Foreskin keratinocyte (primary cell): ENCODE measurements at places on chromosomes 3 and 15. TPM values are rescaled to one million over a fixed set of nuclear protein-coding genes. Genes with fewer than 3 reads are reported as not detected.

Gene GOLGA8S
- total RNA-seq = 0.04 TPM in 1 of 2 replicates, not detected in the other

Gene LYZL4
- total RNA-seq = not detected in 2 replicates

Gene CKMT1A
- total RNA-seq = 28.7 and 86.0 TPM in 2 replicates

Gene CIDEC
- total RNA-seq = 0.14 TPM in 1 of 2 replicates, not detected in the other

Gene GPR156
- total RNA-seq = 0.35 and 0.54 TPM in 2 replicates

Gene ARID3B
- 7.9 and 8.6 TPM in 2 replicates for total RNA-seq

Gene DPPA2
- not detected in 2 replicates for total RNA-seq

Gene ALS2CL
- total RNA-seq = 32.3 and 39.6 TPM in 2 replicates

Gene MOBP
- not detected in 2 replicates for total RNA-seq

Gene RTP1
- not detected in 2 replicates for total RNA-seq

Gene CHRNA7
- total RNA-seq = 0.48 and 0.53 TPM in 2 replicates

Gene FBXO40
- total RNA-seq = not detected in 2 replicates

Gene CELF6
- 0.17 and 0.18 TPM in 2 replicates for total RNA-seq

Gene DYNC1LI1
- total RNA-seq = 34.3 and 36.9 TPM in 2 replicates

Gene HTD2
- 6.5 and 7.5 TPM in 2 replicates for total RNA-seq

Gene SIDT1
- total RNA-seq = 0.03 and 0.11 TPM in 2 replicates

- DNase-seq = no peak
Observed at GRCh38 chr3:3586843-3587646, 212.2 kb upstream of the LRRN1 start.

DNA sequence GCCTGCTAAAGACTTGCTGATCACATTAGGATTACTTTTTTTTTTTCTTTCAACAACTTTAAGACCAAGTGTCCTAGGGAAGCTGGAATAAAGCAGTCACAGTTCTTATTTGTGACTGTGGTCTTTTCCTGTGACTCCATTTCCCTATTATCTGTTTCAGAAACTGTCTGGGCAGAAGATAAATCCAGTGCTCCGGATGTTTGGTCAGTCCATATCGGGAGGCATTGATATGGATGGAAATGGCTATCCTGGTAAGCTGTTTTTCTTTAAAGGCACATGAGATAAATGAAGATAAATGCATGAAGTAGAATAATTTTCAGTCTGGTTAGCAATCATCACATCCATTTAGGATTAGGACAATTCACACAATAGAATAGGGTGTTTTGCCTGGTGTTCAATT lies 338.3 kb upstream of the CTDSPL start:
- DNase-seq = no peak

GRCh38 chr3:50068134-50068533 lies 20.6 kb upstream of the RBM5 start:
- peak; percentile 4 for DNase-seq

DNA sequence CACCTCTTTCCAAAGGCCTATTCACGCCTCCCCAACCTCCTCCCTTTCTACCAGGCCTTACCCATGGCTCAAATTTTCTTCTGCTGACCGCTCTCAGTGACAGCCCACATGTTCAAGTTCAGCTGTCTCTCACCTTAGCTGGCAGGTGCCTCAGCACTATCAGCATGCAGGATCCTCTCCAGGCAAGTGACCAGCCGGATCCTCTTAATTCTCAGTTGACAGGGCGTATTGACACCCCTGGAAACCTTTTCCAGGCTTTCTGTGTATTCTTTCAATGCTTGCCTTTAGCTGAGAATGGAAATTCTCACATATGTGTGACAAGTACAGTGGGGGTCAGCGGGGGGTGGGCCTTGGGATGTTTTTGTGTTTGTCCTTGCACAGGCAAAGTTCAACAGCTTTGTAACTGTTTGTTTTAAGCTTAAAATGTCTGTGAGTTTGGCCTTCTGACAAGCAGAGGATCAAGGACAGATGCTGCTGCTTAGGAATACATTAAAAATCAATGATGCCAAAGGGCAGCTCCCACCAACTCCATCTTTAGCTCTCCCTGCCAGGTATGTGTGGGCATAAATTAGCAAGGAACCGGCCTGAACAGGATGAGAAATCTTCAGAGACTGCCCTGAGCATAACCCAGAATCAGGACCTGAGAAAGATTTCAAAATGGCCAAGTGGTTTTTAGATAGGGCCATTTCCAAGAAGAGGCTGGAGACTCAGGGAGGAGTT lies 17.4 kb upstream of the BDH1 start:
- DNase-seq = no peak

DNA sequence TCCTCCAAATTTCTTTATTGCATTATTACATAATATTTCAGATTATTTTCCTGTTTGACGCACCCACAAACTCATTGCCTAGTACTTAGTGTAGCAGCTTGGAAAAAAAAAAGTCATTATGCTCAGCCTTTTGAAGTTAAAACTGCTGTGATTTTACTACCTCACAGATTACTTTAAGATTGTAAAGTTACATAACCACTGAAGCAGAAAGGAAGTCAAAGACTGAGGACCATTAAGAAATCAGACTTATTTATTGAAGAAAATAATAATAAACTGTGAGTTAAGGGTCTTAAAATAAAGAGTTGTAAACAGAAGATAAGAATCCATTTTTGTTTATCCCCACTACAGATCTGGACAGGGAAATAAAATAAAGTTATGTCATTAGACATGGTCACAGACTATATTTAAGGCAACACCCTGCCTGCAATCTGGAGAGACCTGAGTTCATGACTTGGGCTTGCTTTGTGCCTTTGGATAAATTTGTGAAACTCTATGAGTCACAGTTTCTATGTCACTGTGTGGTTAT lies 212.1 kb upstream of the ROBO2 start:
- DNase-seq = no peak

- DNase-seq = no peak
Observed at GRCh38 chr15:61393949-61394348, 164.8 kb upstream of the RORA start.

- no peak for DNase-seq
Observed at GRCh38 chr3:149475451-149476060, 1.1 kb downstream of the TM4SF4 start.

GRCh38 chr3:31086698-31087097 lies 192.2 kb upstream of the GADL1 start:
- DNase-seq = no peak

- peak; percentile 21 for DNase-seq
Observed at GRCh38 chr15:60264088-60264487, 133.7 kb downstream of the ANXA2 start.

DNA sequence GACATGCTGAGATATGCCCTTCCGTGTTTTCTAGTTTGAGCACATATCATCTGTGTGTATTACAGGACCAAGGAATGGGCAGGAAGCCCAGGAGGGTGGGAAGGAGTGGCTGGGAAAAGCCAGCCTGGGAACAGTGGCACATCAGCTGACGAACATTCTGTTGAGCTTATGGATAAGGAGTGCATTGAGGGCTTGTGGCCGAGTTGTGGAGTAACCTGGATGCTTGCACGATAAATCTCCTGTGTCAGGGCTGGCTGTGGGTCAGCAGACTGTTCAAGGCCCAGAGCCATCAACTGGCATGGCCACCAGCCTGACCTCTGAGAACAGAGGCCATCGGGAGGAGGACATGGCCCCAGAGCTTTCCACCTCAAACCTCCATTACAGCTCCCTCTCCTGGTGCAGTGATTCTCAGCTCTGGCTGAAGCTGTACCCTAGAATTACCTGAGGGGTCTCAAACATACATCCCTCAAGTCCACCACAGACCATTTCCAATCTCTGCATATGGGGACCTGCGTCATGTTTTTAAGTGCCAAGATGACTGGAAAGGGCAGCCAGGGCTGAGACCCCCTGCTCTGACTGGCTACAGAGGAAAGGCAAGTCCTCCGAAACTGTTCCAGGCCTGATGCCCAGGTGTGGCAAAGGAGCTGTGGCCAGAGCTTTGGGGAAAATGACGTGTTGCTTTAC lies 4.8 kb upstream of the VILL start:
- no peak for DNase-seq

DNA sequence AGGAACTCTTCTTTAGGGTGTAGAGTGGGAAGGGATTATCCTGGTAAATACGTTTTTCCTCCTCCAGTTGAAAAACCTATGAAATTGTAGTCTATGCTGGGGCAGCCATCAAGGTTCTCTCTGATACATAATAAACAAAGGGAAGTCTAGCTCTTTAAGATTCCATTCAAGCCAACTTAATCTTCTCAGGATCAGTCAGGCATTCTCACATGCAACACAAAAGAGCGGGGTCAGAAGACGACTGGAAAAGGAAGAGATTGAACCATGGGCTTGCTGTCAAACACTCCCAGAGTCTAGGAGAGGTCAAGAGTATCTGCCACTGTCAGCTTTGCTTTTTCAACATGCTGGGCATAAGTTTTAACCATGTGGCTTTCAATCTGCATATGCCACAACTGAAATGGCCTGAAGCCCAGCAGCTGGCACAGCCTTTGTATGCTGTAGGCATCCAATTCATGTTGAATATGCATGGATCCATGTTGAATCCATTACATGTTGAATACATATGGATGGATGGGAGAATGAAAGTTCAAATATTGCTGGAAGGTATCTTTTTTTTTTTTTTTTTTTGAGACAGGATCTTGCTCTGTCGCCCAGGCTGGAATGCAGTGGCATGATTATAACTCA lies 8.5 kb downstream of the TRAT1 start:
- DNase-seq = no peak

GRCh38 chr3:53158765-53159155 lies 2.2 kb upstream of the PRKCD start:
- DNase-seq = no peak

DNA sequence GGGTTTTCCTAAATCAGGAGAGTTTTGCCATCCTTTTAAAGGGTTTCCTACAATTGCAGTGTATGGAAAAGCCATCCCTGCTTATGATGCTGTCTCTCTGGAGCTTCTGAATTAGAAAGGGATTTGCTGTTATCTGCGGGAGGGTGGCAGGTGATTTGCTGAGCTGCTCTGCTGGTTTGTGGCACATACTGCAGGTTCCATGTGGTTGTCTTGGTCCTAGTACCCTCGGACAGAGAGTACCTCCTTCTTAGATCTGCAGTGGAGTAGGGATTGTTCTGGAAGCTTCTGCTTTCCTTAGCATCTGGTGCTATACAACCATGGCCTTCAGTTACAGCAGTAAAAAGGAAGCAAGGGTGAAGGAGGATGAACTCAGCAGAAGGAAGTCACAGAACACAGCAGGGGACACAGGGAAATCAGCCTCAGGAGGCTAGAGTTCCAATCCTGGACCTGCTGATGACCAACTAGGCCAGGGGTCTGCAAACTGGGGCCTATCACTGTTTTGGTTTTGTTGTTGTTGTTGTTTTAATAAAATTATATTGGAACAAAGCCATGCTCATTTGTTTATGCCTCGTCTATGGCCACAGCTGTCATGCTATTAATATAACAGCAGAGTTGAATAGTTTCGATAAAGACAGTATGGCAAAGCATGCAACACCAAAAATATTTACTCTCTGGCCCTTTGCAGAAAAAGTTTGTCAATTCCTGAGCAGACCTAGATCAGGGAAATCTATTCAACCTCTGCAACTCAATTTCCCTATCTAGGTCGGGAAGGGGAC lies 39.5 kb downstream of the STARD5 start:
- DNase-seq = no peak

GRCh38 chr3:71241981-71242560 lies 341.5 kb downstream of the FOXP1 start:
- DNase-seq = peak; percentile 56

- DNase-seq = no peak
Observed at GRCh38 chr3:157914882-157915281, 191.3 kb downstream of the SHOX2 start.

- no peak for DNase-seq
Observed at GRCh38 chr3:59608356-59608755, 558.5 kb upstream of the CFAP20DC start.

GRCh38 chr15:65208647-65209046 lies 2.6 kb downstream of the CILP start:
- DNase-seq = no peak

- DNase-seq = no peak
Observed at GRCh38 chr3:16911916-16912315, 27.2 kb downstream of the PLCL2 start.

DNA sequence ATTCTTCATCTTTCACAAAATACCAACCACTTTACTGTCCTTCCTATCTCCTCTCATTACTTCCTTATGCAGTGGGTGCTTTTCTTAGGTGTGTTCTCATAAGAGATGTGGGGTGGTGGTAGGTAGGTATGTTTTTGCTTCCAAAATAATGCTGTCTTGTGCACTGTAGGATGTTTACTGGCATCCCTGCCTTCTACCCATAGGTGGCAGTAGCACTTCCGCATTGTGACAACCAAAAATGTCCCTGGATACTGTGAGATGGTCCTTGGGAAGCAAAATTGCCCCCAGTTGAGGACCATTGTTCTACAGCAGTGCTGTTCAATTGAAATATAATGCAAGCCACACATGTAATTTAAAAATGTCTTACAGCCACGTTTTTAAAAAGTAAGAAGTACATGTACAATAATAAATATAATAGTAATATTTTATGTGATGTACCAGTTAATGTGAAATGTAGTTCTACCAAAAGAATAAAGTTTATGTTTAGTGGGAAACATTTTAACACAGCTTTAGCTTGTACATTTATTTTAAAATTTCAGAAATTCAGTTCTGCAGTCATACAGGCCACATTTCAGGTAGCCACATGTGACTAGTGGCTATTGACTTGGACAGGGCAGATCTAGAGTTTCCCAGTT lies 75.2 kb downstream of the NEO1 start:
- no peak for DNase-seq

- peak; percentile 88 for DNase-seq
Observed at GRCh38 chr3:16090024-16090423, 84.5 kb upstream of the GALNT15 start.

DNA sequence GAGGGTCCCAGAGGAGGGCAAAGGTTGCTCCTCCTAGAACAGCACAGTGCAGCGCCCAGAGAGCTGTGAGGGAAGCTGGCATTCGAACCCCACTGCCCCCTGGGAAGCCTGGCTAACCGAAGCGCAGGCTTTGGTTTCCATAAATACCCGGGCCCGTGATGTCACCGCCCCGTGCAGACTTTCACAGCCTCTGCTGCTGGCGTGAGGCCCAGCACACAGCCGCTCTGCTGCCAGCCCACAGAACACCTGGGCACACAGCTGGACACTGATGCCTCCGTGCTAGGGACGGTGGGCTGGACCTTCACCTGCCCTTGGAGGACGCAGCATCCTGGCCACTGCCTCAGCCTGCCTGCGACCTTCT lies 1.0 kb downstream of the IQSEC1 start:
- DNase-seq = no peak

DNA sequence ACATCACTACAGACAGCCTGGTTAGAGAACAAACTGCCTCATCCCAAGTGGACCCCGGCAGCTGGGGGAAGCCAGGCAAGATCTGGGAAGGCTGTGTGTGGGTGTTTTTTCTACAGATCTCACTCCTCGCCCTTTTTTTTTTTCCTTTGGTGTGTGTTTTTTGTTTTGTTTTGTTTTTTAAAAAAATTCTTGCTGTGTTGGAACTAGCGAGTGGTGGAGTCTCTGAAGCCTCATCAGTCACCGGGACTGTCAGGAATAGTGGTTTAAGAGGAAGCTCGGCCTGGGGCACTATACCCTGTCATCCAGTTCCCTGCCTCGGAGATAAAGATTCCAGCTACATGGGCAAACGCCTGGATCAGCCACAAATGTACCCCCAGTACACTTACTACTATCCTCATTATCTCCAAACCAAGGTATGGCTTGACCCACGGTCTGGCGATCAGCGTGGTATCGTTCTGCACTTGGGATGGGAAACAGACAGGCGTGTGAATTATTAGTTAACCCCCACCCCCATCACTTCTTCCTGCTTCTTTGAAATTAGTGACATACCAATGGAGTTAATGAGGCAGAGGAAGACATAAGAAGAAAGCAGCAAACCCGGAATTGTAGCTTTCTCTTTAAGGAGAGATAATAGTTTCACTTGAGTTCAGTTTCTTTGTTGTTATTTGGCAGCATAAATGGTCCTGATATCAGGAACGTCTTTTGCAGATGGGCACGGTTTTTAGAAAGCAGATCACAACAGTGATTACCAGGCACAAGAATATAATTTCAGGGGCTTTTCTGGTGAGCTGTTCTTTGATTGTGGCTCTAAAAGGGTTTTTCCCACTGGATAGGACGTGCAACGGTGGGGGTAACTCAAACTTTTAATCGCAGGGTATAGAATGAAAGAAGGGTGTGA lies 722 bp downstream of the RBMS3 start:
- peak; percentile 68 for DNase-seq
